ENCODE measurements at places on chromosomes 11 and 22.

DNA sequence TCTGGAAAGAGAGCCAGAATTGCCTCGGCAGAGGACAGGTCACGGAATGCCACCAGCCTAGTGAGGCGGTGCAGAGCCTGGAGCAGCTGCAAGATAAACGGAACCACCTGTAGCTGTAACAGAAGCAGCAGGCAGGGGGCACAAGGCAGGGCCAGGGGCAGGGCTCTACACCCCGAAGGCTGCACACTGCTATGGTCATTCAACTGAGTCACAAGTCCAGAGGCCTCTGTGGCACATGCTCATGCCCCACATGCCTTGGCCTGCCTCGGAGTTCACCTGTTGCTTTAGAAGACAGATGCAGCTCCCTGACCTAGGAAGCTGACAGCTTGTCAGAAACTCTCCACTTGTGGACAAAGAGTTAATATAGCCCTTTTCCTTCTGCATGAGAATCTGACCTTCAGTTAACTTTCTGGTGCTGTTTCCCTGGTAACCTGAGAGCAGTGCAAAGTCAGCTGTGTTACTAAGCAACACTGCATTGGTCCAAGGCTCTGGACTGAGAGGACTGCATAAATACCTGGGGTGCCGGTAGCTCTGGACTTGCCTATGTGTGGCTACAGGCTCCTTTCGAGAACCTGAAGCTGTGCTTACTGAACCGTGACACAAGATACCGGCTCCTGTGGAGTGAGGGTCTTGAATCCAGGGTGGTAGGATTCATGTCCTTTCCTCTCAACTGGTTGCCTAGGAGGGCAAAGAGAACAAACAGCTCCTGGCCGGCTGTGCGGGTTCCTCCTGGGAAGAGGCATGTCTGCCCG lies 10.5 kb downstream of the COMMD9 start:
- peak; percentile 17 for DNase-seq

GRCh38 chr11:76237914-76238313 lies 31.6 kb upstream of the WNT11 start:
- DNase-seq: no peak

GRCh38 chr11:18722293-18722637 lies 3.7 kb downstream of the IGSF22 start:
- no peak for DNase-seq

- DNase-seq: peak; percentile 75
Measured at GRCh38 chr11:103234974-103235373, 125.7 kb downstream of the DYNC2H1 start.

DNA sequence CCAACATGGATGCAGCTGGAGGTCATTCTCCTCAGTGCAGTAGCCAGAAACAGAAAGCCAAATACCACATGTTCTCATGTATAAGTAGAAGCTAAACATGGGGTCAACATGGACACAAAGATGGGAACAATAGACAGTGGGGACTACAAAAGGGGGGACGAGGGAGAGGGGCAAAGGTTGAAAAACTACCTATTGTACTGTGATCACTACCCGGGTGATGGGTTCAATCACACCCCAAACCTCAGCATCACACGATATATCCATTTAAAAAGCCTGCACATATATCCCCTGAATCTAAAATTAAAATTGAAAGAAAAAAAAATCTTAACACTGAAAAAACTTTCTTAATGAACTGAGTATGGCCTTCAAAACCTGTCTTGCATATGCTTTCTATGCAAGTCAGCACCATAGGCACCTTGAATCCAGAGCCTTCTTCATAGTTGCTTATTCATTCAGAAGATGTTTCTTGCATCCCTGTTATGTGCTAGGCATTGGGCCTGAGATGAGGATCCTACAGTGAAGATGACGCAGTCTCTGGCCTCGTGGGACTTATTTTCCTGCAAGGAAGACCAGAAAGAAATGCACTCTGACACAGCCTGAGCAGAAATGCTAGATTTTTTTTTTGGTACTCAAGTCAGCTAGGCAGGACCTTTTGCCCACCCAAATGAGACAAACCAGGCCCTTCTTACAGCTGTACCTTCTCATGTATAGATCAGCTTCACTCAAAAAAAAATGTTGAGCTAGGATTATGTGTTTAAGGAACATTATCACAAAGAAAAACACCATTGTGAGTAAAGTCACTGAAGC lies 21.0 kb downstream of the NNMT start:
- DNase-seq: no peak

DNA sequence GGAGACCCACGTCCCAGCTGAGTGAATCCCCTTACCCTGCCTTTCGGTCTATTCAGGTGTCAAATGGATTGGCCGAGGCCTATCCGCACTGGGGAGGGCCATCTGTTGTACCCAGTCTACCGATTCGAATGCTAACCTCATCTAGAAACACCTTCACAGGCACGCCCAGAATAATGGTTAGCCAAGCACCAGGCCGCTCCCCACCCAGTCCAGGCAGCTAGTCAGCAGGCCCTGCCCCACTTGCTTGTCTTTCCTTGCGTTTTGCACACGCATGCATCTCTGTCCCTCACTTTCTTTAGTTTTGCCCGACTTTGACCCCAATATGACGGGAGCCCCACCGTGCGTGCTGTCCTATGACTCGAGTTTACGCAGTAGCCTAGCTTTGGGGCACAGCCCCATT lies 31.7 kb downstream of the PARVB start:
- no peak for DNase-seq

DNA sequence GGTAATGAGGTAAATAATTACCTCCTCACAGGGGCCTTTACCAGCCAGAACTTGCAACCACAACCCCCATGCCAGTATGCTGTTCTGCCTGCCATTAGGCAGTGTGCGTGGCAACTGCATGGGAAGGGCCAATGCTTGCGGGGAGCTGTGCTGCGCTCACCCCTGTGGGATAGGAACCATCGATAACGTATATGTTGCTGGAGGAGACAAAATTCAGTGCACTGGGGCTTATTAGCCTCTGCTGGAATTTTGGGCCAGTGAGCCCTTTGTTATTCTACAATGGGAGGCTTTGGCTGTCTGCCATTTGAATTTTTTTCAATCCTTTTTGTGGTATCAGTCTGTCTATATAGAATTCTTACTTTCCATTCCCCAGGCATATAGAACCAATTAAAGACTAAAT lies 47.3 kb downstream of the PPP2R1B start:
- peak; percentile 27 for DNase-seq

- no peak for DNase-seq
Measured at GRCh38 chr11:126039485-126040271, 23.0 kb downstream of the CDON start.

Data from astrocyte (in vitro differentiated cells and primary cell).